ENCODE measurements at places on chromosomes 2 and 18.

- DNase-seq: no peak
Observed at GRCh38 chr2:237633061-237633561, 5.7 kb downstream of the LRRFIP1 start.

- no peak for DNase-seq
Observed at GRCh38 chr2:169366066-169366465, 3.7 kb upstream of the LRP2 start.

DNA sequence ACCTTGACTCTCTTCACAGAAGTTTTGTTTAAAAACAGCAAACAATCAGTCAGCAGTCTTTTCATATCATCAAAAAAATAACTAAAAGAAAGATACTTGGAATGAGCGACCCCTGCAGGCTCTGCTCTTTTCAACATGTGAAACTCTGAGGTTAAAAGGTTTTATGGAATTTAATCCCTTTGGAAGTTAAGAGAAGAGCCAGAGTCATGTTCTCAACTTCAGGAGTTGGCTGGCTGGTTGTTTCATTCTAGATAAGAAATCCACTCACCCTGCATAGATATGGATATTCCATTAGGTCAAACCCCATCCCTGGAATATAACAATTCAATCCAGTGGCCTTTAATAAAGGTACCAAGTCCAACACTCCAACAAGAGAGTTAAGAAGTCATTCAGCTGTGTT, 115.6 kb upstream of the RMDN2 start:
- peak; percentile 61 for DNase-seq

- no peak for DNase-seq
Observed at GRCh38 chr2:143255899-143256298, 126.7 kb downstream of the ARHGAP15 start.

- no peak for DNase-seq
Observed at GRCh38 chr18:77250926-77251729, 1.5 kb downstream of the GALR1 start.

GRCh38 chr2:208594642-208595385, 188.2 kb downstream of the PTH2R start:
- DNase-seq: no peak

GRCh38 chr2:95379371-95379831, 23.1 kb upstream of the FAHD2A start:
- no peak for DNase-seq

GRCh38 chr2:140269000-140269399, 1488.8 kb upstream of the NXPH2 start:
- DNase-seq: no peak

DNA sequence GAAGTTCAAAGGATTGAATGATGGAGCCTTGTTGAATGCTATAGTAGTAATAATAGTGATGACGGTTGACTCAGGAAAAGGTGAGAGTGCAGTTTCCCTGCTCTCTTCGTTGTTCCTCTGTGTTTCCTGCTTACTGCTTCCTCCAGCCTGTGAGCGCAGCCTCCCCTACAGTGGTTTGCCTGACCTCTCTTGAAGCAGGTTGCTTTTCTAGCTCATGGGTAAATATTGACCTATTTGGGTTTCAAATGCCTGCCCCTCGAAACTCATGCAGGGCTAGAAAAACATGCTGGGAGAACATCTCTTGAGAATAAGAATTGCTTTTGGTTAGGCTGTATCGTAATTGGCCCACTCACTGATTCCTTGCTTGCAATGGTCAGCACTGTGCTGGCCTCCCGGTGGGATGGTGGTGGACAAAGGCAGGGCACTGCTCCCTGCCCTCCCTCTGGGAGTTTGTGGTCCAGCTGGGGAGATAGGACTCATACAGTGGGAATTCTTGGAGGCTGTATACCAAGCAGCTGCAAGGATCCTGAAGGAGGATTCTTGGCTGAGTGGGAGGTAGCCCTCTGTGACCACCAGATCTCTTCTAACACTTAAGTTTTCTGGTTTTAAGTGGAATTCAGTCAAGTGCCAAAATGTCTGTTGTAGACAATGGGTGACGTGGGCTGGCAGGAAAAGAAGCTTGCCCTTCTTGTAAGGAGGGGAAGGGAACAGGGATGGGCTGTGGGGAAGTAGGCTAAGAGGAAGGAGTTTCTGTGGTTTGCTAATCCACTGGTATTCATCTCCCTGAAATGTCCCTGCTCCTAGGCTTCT, 5.4 kb upstream of the RNF181 start:
- DNase-seq: peak; percentile 98

DNA sequence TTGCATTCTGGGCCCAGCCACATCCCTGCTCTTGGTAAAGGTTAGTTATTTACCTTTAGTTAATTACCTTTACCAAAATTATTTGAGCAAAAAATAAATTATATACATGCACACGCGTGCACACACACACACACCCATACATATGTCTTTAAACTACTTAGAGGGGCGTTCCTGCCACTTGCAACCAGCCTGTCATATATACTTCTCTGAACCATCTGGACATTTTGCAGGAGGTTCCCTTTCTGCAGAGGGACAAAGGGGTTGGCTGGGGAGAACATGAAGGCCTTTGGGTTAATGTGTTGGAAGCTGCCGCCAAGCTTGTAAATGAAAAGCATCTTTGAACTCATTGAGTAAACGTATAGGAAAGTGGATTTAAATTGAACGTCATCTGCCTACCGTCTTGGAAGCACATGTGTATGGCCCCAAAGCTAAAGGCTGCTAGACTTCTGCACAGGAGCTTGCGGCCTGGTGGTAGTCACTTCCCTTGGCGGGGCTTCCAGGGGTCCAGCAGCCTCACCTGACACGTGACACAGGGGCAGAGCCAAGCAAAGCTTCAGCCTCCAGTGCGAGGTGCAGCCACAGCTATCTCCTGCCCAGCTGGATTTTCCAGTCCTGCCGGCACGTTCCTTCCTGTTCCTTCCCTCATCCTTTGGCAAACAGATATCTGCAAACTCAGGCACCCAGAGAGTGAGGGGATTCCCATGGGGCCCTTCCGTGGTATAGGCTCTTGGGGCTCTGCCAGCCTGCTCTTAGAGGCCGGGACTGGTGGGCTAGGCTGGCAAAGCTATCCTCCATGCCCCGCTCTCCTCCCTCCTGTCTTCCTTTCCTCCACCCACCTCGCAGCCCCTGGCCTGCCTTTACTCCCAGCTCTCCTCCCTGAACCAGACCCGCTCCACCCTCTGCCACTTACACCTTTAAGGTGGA, 46.1 kb downstream of the SERTAD2 start:
- DNase-seq: no peak

GRCh38 chr2:160246356-160246755, 46.3 kb upstream of the ITGB6 start:
- DNase-seq: no peak

- no peak for DNase-seq
Observed at GRCh38 chr18:61414086-61414485, 80.9 kb downstream of the CDH20 start.

DNA sequence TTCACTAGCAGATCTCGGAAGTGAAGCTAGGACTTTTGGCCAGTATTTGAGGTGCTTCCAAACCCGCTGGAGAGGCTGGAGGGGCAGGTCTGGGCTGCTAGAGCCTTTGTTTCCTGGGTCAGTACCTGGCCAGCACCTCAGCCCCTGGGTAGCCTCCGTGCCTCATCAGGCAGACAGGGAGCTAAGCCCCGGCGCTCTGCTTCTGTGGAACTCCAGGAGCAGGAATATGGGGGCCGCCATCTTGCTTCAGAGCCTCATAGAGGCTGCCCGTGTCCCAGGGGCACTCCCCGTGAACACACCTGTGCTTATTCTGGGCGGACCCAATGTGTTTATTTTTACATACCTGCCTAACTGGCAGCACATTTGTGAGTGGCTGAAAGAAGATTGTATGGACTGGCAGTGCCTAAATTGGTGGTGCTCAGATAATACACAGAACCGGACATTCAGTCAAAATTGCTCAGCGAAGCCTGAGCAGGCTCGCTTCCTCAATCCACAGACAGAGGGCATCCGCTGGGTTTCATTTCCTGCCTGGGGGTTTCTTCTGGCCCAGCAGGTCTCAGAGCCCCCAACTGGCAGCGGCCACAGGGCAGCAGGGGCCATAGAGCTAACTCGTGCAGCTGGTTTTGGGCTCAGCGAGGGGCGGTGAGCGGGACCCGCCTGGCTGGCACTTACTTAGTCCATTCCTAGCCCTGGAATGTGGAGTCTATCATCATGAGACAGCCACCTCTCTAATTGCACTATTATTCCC, 176.8 kb upstream of the ALKAL2 start:
- no peak for DNase-seq

- no peak for DNase-seq
Observed at GRCh38 chr2:51368250-51368649, 336.3 kb upstream of the NRXN1 start.

DNA sequence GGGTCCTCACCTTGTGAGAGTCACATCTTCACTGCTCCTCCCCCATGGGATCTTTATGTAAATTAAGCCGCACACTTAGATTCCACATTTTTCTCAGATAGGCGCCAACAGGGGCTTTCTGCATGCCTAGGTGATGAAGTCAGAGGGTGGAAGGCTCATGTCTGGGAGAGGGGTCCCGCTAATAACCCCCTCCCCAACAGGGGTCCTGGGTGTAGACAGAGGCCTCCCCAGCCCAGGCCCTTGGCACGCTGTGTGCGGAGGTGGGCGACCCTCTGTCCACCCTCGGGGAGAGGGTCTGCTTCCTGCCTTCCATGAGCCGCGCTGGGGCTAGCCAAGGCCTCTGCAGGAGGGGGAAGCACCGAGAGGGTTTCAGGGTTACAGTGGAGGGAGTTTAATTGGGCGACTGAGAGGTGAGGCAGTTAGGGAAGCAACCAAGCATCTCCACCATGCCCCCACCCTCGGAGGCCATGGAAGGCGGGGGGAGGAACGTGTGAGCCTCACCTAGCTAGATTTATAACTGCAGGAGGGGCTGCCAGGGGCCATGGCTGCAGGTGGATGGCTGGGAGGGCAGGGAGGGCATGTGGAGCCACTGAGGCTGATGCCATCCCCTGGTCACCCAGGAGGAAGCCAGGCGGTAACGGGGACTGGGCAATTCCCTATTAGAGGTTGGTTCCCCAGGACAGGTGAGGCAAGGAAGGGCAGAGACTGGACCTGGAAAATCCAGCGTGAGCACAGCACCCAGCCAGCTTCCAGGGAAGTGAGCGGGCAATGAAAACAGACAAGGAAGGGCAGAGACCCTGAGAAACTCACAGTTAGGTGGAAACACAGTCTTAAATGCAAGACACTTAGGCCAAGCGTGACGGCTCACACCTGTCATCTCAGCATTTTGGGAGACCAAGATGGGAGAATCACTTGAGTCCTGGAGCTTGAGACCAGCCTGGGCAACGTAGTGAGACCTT, 7.7 kb upstream of the PXDN start:
- no peak for DNase-seq

DNA sequence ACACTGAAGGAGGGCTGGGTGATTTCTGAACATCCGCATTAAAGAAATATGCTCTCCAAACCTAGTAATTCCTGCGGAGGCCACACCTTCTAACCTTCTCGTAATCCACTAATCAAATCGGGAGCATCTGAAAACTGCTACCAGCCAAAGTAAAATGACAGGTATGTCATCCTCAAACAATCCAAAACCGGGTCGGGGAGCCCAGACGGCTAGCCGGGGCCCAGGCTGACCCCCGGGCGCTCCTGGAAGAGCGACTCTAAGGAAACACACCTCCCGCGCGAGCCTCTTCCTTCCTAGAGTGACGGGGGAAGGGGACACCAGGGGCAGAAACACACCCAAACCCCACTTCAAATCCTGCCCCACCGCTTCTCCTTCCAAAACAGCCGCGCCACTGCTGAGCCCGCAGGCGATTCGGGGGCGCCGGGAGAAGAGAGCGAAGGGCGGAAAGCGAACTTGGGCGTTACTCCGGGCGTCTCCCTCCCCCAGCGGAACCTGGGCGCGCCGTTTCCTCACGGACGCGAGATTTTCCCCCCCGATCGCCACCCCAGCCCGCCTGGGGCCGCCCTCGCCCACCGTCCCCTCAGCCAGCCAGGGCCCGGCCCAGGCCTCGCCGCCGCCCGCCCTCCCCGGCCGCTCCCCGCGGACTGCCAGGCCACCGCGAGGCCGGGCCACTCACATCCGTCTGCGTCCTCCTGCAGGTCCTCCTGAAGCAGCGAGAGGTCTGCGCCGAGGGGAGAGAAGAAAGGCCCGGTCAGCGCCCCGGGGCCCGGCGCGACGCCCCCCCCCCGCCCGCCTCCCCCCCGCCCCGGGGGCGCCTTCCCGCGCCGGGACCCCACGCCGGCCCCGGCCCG, 584 bp downstream of the PPP4R1 start:
- DNase-seq: peak; percentile 51

- DNase-seq: no peak
Observed at GRCh38 chr18:12976305-12976704, 14.9 kb upstream of the CEP192 start.

DNA sequence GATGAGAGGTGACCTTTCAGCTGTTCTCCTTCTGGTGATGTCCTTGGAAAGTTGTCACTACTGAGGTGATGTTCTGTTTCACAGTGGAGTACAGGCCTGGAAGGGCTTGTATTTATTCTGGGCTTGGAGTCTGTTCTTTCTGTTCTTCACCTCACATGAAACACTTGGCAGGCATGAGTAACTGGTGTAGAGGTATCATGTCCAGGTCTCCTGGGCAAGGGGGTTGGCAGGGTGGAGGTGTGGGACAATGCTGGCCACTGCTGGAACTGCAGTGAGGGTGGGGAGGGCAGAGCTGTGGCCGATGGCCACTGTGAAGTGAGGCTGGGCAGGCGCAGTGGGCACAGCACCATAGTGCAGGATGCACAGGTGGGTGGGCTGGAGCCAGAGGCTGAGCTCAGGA, 35.4 kb downstream of the PLEKHB2 start:
- DNase-seq: no peak

- DNase-seq: no peak
Observed at GRCh38 chr2:23947350-23947749, 7.1 kb downstream of the UBXN2A start.

- no peak for DNase-seq
Observed at GRCh38 chr2:8997108-8997507, 6.4 kb downstream of the MBOAT2 start.

DNA sequence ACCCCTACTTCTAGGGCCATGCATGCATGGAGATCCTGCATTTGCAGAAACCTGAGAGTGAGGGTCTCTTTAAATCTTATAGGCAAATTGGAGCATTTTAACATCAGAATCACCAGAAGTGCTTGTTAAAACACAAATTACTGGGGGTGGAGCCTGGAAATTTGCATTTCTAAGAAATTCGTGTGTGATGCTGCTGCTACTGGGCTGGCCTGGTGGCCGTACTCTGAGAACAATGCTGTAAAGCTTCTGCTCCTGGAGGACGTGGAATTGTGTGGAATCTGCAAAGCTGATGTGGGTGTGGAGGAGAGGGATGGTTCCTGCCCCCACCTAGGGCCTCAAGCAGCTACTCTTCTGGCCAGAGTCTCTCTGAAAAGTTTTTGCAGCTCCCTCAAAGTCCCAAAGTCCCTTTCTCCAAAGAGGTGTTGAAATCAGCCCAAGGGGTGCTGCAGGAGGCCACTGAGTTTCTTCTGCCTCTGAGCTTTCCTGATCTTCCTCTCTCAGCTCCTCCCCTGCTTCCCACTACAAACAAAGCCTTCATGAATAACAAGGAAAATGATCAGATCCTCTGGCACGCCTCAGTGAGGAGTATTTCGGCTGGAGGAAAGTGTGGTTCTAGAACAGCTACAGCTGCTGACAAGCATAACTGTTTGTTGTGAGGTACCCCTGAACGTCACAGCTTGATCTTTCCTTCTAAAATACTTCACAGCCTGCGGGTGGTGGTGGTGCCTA, 508.3 kb downstream of the CNTNAP5 start:
- no peak for DNase-seq

Data from AG10803 (cell line).